ENCODE measurements at places on chromosomes 7 and 10. TPM values are rescaled to one million over a fixed set of nuclear protein-coding genes. Genes with fewer than 3 reads are reported as not detected.

The CASTOR2 gene
- 2.5 TPM for total RNA-seq

The LIPJ gene
- total RNA-seq = 0.42 TPM

The BRAF gene
- total RNA-seq = 17.3 TPM

The CALCR gene
- 0.05 TPM for total RNA-seq

The UTF1 gene
- total RNA-seq = not detected

The ADRB1 gene
- total RNA-seq = 0.14 TPM

The ADAMTS14 gene
- 1.8 TPM for total RNA-seq

GRCh38 chr10:118870467-118871243, 115.9 kb upstream of the CACUL1 start:
- no peak for DNase-seq

DNA sequence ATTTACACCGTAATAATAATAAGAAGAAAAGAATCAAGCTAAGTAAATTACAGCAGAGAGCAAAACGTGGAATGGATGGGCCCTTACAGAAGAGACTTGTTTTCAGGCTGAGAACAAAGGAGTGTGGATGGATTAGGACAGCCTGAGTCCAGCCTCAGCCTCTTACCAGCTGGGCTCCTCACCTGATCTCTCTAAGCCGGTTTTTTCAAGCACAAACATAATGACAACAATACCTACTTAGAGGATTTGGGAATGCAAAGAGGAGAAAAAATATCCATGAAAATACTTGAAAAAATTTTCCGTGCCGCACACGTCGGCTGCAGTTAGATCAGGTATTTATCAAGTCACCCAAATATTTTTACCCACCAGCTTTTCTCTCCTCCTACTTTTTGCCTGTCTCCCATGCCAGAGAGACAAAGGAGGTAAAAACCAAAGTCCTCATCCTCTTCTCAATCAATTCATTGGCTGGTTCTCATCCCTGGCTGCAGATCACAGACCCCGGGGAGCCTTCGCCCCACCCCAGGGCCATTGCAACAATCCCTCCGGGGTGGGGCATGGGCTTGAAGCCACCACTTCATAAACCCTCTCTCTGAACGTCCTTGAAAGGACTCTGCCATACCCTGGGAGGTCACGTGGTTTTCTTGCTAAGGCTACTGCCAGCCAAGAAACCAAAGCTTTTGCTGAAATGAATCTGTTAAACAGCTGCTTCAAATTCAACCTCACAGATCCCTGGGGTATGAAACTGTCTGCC, 29.7 kb upstream of the GTF2I start:
- DNase-seq = peak; percentile 59

DNA sequence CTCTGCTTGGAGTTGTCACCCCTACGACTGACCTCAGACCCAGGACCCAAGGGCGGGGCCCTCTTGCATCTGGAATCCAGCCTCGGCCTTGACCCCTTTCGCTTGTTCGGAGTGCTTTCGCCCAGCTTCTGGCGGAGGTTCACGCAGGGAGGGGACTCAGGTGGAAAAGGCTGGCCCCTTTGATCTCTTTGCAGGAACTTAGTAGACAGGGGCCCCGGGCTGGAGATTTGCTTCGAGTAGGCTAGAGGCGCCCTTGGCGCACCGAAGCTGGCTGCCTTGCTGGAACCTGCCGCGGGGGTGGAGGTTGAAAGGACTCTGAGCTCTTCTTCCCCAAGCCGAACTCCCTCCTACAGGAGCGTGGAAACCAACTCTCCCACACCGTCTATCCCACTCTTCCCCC, 255.1 kb downstream of the OTUD1 start:
- DNase-seq = no peak

DNA sequence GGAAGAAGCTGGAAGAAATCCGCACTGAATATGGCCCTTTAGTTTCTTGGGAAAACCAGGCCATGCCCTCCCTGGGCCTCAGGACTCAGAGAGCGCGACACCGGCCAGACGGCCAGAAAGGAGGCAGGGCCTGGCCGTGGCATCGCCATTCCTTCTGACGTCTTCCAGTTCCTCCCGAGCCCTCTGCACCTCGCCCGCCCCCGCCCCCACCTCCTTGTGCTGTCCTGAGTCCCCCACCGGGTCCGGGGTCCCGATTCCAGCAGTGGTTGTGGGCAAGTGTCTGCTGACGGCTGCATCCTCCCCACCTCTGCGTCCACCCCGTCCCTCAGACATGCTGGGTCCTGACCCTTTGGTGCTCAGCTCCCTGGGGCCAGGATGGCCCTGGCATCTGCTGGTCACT, 312.1 kb upstream of the SHH start:
- DNase-seq = no peak

- DNase-seq = no peak
Observed at GRCh38 chr10:128657548-128657947, 531.3 kb upstream of the MKI67 start.

DNA sequence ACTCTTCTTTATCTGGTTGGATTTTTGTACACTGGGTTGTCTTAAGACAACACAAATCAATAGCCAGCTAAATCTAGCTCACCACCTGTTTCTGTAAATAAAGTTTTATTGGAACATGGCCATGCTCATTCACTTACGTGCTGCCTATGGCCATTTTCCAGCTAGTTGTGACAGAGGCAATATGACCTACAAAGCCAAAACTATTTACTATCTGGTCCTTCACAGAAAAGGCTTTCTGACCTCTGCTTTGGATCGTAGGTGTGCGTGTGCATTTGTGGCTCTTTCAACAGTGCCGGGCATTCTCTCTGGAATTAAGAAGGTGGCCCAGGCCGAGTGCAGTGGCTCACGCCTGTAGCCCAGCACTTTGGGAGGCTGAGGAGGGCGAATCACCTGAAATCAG, 45.5 kb downstream of the NRAP start:
- no peak for DNase-seq

- DNase-seq = peak; percentile 83
Observed at GRCh38 chr10:92517034-92517655, 56.7 kb downstream of the IDE start.

DNA sequence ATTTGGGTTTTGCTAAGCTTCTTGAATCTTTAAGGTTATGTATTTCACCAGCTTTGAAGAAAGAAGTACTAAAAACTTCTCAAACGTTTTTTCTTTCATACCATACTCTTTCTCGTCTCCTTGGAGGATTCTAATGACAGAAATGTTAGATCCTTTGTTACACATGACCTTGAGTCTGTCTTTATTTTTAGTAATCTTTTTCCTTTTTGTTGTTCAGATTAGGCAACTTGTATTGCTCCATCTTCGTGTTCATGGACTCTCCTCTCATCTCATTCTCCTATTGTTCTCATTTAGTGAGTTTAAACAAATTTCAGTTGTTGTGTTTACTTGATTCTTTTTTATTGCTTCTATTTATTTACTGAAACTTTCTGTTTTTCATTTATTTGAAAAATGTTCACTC, 73.7 kb downstream of the WDFY4 start:
- DNase-seq = no peak

DNA sequence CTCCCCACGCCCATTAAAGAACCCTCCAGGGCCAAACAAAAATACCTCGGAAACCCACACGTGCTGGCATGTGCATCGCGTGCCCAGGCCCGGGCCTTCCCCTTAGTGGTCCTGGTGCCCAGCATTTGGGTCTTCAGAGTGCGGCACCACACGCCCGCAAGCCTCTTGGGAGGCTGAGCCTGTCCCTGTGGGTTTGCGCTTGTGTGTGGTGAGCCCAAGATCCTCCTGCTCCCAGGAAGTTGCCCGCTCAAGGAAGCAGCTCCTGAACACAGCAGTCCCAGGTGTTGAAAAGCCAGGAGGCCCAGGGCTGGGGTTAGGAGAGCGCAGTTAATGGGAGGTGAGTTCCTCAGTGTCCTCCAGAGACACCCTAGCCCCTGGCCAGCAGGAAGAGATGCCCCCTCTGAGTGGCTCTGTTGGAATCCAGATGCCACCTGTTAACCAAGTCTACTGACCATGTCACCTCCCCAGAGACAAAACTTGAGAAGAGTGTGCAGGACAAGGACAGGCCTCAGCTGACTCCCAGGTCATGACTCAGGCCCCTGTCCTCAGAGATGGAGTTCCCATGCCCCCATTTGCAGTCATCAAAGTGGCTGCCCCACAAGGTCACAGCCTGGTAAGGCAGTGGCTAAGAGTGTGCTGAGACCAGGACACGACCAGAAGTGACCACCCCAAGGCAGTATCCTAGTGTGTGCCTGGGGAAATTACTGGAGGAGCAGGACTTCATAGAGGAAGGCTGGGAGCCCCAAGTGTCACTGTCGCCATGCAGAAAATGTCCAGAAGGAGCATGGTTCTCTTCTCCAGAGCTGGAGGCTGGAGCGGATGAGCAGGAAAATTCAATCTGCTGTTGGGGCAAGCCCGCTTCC, 5.2 kb downstream of the FZD9 start:
- no peak for DNase-seq

DNA sequence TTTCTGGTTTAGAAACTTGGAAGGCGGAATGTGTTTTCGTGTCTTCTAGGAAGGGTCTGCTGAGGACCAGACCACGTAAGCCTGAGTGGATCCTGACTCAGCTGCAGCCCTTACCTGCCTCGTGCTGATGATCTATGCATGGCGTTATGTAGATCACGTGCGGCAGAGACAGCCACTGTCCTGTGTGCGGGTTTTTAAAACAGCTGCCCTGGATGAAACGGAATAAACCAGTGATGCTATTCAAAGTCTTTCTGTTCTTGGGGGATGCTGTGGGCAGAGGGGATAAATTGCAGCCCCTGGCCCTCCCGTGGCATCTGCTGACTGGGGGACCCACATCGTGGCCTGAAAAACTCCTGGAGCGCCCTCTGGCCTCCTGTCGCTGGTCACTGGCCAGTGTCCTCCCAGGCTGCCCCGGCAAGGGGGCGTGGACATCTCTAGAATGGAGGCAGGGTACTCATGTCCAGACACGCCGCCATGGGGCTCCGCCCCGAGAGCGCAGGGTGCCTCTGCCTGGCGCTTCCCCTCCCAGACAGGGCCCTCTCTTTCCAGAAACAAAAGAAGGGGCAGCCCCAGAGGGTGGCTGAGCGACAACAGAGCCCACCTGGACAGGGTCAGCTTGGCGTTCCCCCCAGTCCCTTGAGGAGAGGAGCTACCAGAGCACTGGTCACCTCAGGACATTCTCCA, 13.2 kb downstream of the ALKBH4 start:
- DNase-seq = no peak

DNA sequence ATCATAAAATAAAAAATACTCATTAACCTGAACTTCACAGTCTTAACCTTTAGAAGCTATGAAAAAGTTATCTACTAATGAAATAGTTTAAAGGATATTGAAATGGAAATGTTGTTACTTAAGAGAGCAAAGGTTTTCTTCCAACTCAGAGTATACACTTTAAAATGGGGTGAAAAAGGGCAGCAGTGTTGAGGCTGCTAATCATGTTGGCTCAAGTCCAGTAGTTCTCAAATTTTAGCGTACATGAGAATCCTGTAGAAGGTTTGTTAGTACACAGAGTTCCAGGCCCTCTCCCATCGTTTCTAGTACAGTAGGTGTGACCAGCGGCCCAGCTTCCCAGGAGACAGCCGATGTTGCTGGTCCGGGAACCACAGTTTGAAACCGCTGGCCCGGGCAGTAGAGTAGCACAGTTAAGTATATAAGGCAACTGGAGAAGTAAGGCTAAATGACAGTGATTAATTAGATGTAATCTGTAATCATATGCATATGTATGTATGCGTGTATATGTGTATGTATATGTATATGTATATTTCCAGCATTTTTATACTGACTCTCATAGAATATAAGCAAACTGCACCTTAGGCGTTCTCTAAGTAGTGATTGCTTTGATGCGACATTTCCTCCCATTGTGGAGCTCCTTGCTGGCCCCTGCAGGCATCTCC, 147.2 kb upstream of the PRR15 start:
- no peak for DNase-seq

- no peak for DNase-seq
Observed at GRCh38 chr7:79897166-79897565, 237.5 kb upstream of the GNAI1 start.

DNA sequence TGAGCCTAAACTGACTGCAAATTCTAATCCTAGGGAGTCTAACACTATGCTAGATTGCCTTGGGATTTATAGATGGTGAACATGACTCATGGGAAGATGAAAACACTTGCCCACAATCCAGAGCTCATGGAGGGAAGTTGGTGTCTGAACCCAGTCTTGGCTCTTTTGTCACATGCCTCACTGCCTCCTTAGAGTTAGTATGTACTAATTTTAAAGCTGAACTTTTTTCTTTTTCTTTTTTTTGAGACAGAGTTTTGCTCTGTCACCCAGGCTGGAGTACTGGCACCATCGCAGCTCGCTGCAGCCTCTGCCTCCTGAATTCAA, 14.4 kb downstream of the MRPL32 start:
- DNase-seq = no peak

GRCh38 chr7:140967438-140967837, 42.7 kb upstream of the BRAF start:
- no peak for DNase-seq

DNA sequence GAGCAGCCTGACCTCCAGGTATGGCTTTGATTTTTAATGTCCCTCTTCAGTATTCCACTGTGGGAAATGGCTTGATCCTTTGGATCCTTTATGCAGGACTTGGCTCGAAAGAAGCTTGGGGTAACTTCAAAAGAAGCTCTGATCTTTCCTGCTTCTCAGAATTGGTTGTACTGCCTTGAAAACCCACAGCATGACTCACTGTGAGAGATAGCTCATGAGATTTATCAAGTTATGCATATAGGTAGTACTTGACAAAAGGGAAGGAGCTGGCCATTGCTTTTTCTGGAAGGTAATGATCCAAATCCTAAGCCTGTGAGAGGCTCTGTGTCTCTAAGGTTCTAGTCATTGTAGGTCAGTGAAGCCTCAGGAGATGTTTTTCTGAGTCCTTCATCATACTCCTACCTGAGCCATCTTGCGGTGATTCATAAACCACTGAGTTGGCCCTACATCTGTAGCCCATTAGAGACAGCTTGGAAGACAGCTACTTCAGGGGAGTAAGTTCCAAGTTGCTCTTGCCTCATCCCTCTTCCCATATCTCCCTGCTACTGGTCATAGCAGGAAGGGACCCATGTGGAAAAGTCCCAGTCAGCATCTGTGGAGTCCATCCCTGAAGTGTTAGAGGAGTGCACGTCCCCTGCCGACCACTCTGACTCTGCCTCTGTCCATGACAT, 36.7 kb upstream of the NFKB2 start:
- DNase-seq = no peak

- no peak for DNase-seq
Observed at GRCh38 chr7:38524786-38525185, 106.4 kb downstream of the AMPH start.

GRCh38 chr7:146731185-146731584, 614.6 kb downstream of the CNTNAP2 start:
- no peak for DNase-seq

DNA sequence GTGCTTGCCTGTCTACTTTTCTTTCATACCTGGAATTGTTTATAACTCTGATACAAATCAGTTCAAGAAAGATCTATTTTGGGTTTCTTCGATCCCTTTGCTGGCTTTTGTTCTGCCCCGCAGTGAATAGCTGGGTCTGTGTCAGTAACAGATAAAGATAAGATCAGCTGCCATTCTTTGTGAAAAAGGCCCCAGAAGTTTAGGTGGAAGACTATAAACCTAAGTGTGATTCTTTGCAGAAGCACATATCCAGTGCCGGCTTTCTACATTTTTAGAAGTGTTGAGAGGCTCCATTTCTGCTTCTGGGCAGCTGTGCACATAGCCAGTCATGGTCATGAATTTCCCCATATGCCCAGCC, 686.4 kb upstream of the C7orf33 start:
- DNase-seq = no peak
